ENCODE measurements at places on chromosomes 7 and 10.

DNA sequence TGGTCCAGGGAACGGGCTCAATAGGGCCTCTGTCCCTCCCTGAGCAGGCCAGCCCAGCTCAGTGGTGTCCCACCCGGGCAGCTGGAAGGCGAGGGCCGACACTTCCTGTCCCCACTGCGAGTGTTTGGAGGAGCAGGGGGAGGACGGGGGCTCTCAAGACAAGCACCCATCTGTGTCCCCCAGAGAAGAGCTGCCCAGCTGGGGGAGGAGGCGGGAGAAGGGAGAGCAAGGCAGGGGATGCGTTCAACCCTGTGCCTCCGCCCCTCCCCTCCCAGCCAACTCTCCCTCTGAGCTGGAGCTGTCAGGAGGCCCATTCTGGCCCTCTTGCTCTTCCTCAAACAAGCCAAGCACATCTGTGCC is 35.7 kb downstream of the ZCCHC24 start:
- DNase-seq: no peak

DNA sequence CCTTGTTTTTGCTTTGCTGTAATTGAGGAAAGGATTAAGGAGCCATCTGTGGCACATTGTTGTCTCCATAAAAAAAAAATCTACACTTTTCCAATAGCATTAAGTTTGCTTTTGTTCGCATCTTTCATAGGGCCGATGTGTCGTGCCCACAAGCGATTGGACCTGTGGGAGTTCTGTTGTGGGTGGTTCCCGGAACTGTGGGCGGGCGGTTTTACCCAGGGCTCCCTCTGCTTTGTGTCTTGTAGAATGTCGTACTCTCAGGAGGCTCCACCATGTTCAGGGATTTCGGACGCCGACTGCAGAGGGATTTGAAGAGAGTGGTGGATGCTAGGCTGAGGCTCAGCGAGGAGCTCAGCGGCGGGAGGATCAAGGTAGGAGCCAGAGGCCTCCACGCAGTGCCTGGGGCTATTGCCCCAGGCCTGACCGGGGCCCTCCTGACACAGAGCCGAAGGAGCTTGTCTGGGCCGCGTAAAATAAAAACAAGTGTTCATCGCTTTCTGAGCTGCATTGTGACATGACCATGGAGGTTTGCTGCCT is 92.4 kb downstream of the ACTR3B start:
- DNase-seq: no peak

GRCh38 chr10:131946880-131947279 is 34.8 kb downstream of the BNIP3 start:
- no peak for DNase-seq

- no peak for DNase-seq
Measured at GRCh38 chr7:143499246-143499645, 21.6 kb downstream of the TAS2R41 start.

GRCh38 chr7:128303133-128303532 is 40.6 kb downstream of the RBM28 start:
- no peak for DNase-seq

GRCh38 chr7:78225534-78225933 is 427.0 kb downstream of the PHTF2 start:
- no peak for DNase-seq

DNA sequence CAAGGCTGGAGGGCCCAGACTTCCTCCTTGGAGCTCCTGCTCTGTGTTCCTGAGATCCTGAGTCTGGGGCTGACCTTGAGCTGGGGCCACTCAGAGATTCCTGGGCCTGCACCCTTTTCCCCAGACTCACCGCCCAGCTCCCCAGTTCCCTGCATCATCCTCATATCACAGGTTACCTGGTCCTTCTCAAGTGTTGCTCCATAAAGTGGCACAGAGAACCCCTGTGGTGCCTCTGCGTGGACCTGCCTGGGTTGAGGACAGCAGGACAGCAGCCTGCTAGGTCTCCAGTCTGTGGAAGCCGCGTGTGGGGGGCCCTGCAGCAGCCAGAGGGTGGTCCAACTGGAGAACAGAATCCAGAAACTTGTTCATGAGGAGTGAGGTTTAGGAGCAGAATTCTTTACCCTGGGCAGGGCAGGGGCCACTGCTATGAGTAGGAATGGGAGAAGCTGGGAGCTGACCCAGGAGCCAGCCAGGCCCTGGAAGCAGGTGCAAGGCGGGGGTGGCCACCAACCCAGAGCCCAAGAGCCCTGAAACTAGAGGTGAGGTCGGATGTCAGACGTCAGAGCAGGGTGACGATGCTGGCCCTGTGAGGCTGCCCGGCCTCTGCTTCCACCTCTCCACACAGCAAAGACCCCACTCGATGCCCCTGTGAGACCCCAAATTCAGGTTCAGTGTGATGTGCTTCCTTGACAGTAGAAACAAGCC is 299.4 kb downstream of the TCERG1L start:
- no peak for DNase-seq

GRCh38 chr7:150631866-150632864 is at the start of gene GIMAP6:
Gene GIMAP6, minus strand, starts transcription at chr7:150632385. Its CDS starts 2,243 bp downstream, at chr7:150630142.
- no peak for DNase-seq

DNA sequence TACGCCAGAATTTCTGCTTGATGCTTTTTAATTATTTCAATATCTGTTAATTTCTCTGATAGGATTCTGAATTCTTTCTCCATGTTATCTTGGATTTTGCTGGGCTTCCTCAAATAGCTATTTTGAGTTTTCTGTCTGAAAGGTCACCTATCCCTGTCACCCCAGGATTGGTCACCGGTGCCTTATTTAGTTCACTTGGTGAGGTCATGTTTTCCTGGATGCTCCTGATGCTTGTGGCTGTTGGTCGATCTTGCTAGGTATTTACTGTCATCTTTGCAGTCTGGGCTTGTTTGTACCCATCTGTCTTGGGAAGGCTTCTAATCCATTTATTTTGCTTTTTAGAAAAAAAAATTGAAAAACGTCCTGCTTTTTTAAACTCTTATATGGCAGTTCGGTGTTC is 11.2 kb upstream of the PRKAR1B start:
- no peak for DNase-seq

- DNase-seq: no peak
Measured at GRCh38 chr10:124745673-124746072, 1.5 kb upstream of the FAM53B start.

- DNase-seq: no peak
Measured at GRCh38 chr10:131982185-131982756, 548 bp upstream of the BNIP3 start.

GRCh38 chr7:38141187-38141586 is 36.9 kb upstream of the STARD3NL start:
- DNase-seq: no peak

- no peak for DNase-seq
Measured at GRCh38 chr7:23234569-23235296, 11.8 kb upstream of the GPNMB start.

DNA sequence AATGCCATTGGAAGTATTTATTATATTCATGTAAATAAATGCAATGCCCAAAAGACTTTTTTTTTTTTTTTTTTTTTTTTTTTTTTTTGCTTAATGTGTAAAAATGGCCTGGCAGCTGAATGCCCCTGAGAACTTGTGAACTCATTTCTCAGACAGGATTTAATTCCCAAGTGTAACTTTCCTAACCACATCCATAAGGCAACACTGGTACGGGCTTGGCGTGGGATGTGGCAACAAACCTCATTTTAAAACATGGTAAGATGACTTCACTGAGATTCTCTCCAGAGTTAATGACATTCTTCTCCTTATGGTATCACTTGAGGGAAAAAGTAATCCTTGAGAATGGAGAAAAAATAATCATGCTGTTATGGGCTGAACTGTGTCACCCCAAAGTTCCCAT is 150.4 kb downstream of the DGKI start:
- DNase-seq: no peak
